ENCODE measurements at places on chromosomes 16 and 17. TPM values are rescaled to one million over a fixed set of nuclear protein-coding genes. Genes with fewer than 3 reads are reported as not detected.

Gene CAMKK1
- total RNA-seq = 4.7 TPM

Gene AIPL1
- not detected for total RNA-seq

Gene PYY
- not detected for total RNA-seq

Gene RASD1
- 10.8 TPM for total RNA-seq

Gene SDR42E2
- total RNA-seq = under 0.01 TPM

Gene NPTX1
- total RNA-seq = 0.81 TPM

Gene CNTNAP1
- total RNA-seq = 49.4 TPM

Gene TEKT5
- total RNA-seq = not detected

Gene ARHGAP44
- total RNA-seq = 5.6 TPM

Gene CYBA
- total RNA-seq = 490 TPM

Gene MYH2
- not detected for total RNA-seq

Gene GRIN2A
- not detected for total RNA-seq

Gene C17orf78
- total RNA-seq = not detected

Gene OR4D1
- not detected for total RNA-seq

Gene MYL11
- total RNA-seq = not detected

Gene SAMD14
- 8.9 TPM for total RNA-seq

Gene ZNF469
- total RNA-seq = 7.0 TPM

Gene TMEM238L
- not detected for total RNA-seq

Gene CPPED1
- 7.9 TPM for total RNA-seq
